ENCODE measurements at places on chromosomes 11 and 22. TPM values are rescaled to one million over a fixed set of nuclear protein-coding genes. Genes with fewer than 3 reads are reported as not detected.

Gene GAS2L1
- 36.0 TPM for total RNA-seq

Gene KRTAP5-11
- not detected for total RNA-seq

GRCh38 chr11:5550440-5551095 lies 2.2 kb upstream of the OR52H1 start:
- no peaks in the 10 kb centered on the region for H3K4me1 ChIP-seq
- no peaks in the 10 kb centered on the region for H3K36me3 ChIP-seq
- DNase-seq: no peak
- H3K27me3 ChIP-seq: no peaks in the 10 kb centered on the region
- no peak overlapping the region for H3K4me3 ChIP-seq
- no peak overlapping the region for H3K27ac ChIP-seq

DNA sequence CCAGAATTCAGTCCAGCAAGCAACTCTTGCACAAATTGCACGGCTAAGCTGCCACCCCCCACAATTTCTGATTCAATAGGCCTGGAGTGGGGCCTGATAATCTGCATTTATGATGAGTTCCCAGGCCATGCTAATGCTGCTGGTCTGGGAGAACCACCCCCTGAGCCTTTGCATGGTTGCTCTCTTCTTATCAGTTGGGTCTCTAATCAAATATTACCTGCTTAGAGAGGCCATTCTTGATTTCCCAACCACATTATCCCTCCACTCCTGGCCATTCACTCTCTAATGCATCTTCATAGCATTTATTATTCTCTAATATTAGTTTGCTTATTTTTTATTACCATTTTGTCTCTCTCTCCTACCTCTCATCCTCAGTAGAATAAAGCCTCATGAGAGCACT lies 99.5 kb downstream of the NAV2 start:
- H3K4me3 ChIP-seq: no peak overlapping the region
- H3K36me3 ChIP-seq: no peaks in the 10 kb centered on the region
- no peak overlapping the region for H3K27ac ChIP-seq
- no peaks in the 10 kb centered on the region for H3K27me3 ChIP-seq
- H3K4me1 ChIP-seq: peaks cover 6% of the 10 kb centered on the region
- no peak for DNase-seq

DNA sequence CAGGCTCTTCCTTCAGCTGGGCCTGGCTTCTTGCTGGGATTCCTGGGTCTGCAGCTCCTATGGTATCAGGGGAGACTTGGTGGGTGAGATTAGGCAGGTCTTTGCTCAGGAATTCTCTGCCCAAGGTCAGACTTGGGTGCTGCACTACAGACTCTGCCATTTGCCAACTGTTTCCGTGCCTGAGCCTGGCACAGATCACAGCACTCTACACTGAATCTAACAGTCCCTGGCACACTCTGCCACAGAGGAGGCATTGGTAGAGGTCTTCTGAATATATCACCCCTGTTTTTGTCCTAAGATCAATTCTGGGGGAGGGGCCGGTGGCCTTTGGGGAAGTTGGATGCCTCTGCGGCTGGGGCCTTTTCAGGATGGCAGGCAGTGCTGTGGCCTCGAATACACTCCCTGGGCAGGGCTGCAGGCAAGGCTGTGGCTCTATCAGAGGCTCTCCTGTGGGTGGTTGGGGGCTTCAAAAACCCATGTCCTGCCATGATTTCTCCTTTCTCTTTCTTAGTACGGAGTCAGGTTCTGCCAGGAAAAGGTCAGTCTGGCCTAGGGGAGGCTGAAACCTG lies 115.0 kb upstream of the NARS2 start:
- no peaks in the 10 kb centered on the region for H3K36me3 ChIP-seq
- H3K4me1 ChIP-seq: no peaks in the 10 kb centered on the region
- no peak overlapping the region for H3K4me3 ChIP-seq
- H3K27ac ChIP-seq: no peak overlapping the region

GRCh38 chr11:21541187-21541751 lies 651.6 kb upstream of the ANO5 start:
- no peak overlapping the region for H3K27ac ChIP-seq
- H3K4me1 ChIP-seq: no peaks in the 10 kb centered on the region
- H3K36me3 ChIP-seq: no peaks in the 10 kb centered on the region
- no peak for DNase-seq
- no peaks in the 10 kb centered on the region for H3K27me3 ChIP-seq

- no peak for DNase-seq
- H3K27ac ChIP-seq: no peak overlapping the region
- no peaks in the 10 kb centered on the region for H3K4me1 ChIP-seq
- H3K4me3 ChIP-seq: no peak overlapping the region
Observed at GRCh38 chr11:39817241-39817640, 1642.2 kb downstream of the LRRC4C start.

DNA sequence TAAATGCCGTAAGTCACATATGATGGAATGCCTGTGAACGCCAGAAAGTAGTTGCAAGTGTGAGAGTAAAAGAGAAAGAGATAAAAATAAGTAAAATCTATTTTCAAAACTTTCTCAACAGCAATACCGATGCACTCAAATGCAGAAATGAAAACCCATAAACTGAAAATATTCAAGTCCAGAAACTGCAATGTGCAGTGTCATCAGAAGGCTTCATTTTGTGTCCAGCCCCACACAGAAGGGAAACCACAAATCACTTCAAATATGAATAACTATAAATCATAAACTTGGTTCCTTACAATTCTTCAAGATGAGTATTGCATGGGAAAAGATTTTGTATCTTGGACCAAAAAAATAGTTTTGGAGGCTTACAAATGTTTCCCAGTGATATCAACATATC lies 375.2 kb upstream of the ANO5 start:
- no peaks in the 10 kb centered on the region for H3K27me3 ChIP-seq
- no peak overlapping the region for H3K4me3 ChIP-seq
- H3K4me1 ChIP-seq: no peaks in the 10 kb centered on the region

DNA sequence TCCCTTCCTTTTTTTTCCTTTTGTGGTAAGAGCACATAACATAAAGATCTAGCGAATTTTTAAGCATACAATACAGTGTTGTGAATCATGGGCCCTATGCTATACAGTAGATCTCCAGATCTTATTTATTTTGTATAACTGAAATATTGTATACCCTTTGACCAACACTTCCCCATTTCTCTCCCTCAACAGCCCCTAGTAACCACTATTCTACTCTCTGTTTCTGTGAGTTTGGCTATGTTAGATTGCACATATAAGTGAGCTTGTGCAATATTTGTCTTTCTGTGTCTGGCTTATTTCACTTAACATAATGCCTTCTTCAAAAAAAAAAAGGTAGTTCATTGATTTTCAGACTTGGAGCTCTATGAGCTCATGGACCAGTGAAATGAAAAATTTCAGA lies 180.5 kb downstream of the C11orf91 start:
- no peaks in the 10 kb centered on the region for H3K4me1 ChIP-seq
- H3K4me3 ChIP-seq: no peak overlapping the region
- no peak for DNase-seq
- no peaks in the 10 kb centered on the region for H3K27me3 ChIP-seq

DNA sequence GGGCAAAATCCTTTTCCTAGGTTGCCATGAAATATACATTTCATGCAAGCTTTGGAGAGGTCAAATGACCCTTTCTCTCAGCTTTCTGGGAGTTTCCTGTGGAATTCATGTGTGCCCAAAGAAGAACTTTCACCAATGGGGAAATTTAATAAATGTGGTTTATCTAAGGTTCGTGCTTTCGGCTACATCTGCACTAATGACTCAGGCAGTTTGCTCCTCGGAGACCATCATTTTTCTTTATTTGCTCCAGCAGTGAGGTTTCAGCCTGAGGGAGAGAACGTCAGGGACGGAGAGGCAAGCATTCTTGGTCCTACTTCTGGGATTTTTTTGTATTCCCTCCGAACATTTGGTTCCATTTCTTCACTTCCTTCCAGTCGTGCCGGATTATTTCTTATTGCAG lies 85.2 kb downstream of the FLI1 start:
- no peak for DNase-seq
- H3K4me1 ChIP-seq: peaks cover 3% of the 10 kb centered on the region
- H3K27ac ChIP-seq: no peak overlapping the region
- no peaks in the 10 kb centered on the region for H3K36me3 ChIP-seq
- no peak overlapping the region for H3K4me3 ChIP-seq
- H3K27me3 ChIP-seq: no peaks in the 10 kb centered on the region

All from tibial nerve (tissue), 4 donors.